ENCODE measurements at places on chromosomes 11 and 22.

- DNase-seq, result peak; percentile 66
These were observed 7.7 kb downstream of the LPXN start for GRCh38 chr11:58567889-58568512.

DNA sequence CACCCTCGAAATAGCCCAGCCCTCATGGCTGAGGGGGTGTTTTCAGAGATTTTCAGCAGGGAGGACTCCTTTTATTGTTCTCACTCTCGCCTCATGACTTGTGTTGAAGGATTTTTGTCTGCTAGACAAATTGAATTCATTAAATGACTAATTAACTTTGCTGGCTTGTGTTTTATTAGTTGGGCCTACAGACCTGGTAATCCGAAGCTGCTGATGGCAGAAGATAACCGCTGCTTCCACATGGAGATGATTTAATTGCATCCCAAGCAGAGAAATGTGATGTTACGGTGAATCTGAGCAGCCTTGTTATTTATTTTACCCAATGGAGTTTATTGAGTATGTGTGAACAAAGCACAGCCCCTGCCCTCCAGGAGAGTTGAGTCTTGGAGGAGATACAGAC lies 40.5 kb upstream of the CDON start:
- no peak for DNase-seq

DNA sequence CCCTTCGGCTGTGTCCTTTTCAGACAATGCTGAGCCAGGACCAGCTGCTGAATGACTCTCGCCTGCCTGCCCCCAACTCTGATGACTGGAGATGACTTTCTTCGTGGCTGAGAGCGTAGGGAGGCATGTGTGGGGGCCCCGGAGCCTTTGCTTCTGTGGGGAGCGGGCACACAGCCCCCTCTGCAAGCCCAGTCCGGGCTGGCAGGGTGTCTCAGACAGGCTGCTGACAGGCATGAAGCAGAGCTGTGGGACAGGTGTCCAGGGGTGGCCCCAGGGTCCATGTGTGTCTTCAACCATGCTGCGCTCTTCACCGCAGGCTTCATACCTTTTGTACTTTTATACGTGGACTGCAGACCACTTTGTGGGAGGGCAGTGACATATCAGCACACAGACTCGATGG lies 16.6 kb downstream of the CYB5R2 start:
- no peak for DNase-seq

- peak; percentile 31 for DNase-seq
These were observed 106.8 kb downstream of the CCDC83 start for GRCh38 chr11:85961930-85962363.

GRCh38 chr11:78417175-78417887 lies at the start of gene GAB2:
TSS of gene GAB2 (minus strand) at chr11:78417820. CDS start at chr11:78417720, 100 bp downstream.
- no peak for DNase-seq

GRCh38 chr22:42052765-42053164 lies 17.8 kb downstream of the NAGA start:
- no peak for DNase-seq

DNA sequence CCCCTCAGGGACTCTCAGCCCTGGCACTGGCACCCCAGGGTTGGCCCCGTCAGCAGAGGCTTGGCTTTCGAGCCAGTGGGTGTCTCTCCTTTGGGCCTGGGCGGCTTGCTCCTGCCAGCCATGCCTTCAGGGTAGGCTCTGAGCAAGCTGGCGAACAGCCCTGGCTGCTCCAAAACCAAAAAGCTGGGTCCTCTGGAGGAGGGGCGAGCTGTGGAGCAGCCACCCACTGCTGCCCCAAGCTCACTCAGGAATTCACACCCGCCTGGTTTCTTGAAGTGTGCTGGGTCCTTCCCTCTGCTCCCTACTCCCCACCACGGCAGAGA lies 6.2 kb downstream of the YDJC start:
- DNase-seq, result no peak

DNA sequence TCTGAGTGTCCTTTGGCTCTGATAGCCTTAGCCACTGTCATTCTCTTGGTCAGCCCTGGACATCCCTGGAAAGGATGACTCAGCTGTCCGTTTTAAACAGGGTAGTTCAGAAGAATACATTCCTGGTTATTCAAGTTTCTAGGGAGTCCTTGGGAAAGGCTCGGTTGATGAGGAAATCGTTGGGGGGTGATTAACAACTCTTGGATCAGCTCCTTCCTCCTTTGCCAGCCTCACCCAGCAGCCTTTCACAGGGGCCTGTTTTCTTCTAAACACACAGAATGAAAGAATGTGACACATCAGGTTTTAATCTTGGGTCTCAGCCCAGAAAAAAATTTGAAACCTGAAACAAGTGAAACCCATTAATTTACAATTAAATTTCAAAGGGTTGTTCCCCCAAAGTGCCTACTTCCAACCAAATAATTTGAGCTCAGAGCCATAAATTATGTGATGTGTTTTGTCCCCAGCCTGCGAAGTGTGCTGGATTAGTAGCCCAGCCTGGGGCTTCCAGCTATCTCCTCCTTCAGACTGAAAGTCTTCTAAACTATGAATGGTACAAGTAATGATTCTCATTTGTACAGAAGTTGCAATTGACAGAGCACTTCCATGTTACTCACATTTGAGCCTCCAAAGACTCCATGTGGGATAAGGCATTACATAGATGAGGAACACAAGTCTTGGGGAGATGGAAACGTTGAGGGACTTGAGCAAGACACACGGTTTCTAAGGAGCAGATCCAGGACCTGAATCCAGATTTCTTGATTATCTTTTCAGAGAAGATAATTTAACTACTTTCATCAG lies 19.3 kb upstream of the MRGPRX2 start:
- DNase-seq, result no peak

GRCh38 chr22:20940904-20941385 lies 23.7 kb downstream of the CRKL start:
- no peak for DNase-seq

DNA sequence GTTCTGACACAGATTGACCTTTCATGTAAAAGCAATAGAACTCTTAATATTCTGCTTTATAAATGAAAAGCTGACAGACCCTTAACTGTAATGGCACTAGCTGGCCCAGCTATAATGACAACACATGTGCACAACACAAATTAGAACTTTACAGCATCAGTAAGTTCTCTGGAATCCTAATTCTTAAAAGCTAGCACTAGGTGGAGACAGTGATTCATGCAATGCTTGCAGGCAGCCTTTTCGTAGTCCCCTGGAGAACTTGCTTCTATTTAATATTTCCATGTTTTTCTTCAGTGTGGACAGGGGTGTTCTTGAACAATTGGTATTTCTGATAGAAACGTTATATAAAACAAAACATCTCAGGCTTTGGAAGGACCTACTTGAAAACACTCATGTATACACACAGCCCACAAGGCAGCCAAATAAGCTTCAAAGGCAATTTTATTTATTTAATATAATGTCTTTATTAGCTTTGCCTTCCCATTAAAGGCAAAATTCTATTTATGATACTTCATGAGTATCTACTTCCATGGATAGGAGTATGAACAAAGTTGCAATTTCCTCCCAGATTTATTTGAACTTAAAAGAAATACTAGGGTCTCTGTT lies 374.3 kb upstream of the MPPED2 start:
- peak; percentile 8 for DNase-seq

- DNase-seq, result peak; percentile 69
These were observed 1.2 kb upstream of the CERK start for GRCh38 chr22:46739094-46739870.

DNA sequence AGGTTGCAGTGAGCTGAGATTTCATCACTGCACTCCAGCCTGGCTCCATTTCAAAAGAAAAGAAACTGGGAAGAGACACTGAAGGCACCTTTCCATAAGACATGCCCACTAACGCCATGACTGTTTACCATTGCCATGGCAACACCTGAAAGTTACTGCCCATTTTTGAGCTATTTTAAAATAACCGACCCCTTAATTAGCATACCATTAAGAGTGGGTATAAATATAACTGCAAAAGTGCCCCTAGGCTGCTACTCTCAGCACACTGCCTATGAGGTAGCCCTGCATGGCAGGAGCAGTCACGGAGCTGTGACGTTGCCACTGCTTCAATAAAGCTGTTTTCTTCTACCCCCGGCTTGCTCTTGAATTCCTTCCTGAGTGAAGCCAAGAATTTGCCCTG lies 9.9 kb upstream of the RNASEH2C start:
- DNase-seq, result no peak

DNA sequence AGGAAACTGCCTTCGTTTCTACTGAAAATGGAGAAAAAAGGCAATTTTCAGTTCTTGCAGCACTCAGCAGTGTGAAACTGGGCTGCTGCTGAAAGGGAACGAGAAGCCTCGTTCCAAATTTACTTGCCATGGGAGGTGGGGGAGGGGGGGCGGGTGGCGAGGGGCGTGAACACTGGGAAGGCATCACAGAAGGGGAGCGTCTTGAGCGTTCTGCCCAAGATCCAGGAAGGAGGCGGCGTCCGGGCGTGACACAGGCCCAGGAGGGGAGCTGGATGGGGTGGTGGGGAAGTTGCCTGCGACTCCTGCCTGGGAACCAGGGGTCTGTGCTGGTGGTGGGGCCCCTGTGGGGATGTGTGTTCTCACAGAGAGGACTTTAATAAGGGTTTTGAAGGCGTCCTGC lies 213.5 kb downstream of the CTTN start:
- DNase-seq, result no peak

- DNase-seq, result no peak
These were observed 19.5 kb downstream of the TSKU start for GRCh38 chr11:76802621-76803020.

- DNase-seq, result no peak
These were observed 53.9 kb downstream of the FLI1 start for GRCh38 chr11:128747728-128748148.

GRCh38 chr11:70462818-70463477 lies 64.6 kb downstream of the CTTN start:
- DNase-seq, result no peak

GRCh38 chr11:44950625-44951476 lies at the start of gene TP53I11:
TSS of gene TP53I11 (minus strand) at chr11:44950883. CDS start at chr11:44938335, 12,548 bp downstream.
- DNase-seq, result peak; percentile 25

DNA sequence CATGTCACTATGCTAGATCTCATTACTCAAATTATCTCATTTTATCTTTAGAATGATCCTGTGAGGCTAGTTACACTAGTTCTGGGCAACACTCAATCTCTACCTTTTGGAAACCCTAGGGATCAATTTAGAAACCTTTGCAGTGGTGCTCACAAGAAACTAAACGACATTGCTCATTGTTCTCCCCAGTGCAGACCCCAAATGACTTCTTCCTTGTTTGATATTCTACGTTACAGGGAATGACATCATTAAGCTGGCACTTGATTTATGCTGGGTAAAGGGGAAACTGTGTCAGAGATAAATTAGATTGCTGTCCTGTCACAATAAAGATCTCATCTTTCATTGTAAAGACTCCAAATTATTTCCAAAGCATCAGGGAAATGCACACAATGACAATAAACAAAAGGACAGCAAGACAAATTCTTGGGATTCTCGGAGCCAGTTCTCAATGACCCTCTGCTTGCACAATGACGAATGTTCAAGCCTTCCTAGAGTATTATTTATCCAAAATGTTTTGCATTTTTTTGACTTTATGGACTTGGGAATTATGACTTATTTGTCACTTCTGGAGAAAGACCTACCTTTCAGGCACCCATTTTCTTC lies 1121.8 kb upstream of the TENM4 start:
- DNase-seq, result no peak

- DNase-seq, result no peak
These were observed 41.9 kb downstream of the SNX19 start for GRCh38 chr11:130874396-130874795.

DNA sequence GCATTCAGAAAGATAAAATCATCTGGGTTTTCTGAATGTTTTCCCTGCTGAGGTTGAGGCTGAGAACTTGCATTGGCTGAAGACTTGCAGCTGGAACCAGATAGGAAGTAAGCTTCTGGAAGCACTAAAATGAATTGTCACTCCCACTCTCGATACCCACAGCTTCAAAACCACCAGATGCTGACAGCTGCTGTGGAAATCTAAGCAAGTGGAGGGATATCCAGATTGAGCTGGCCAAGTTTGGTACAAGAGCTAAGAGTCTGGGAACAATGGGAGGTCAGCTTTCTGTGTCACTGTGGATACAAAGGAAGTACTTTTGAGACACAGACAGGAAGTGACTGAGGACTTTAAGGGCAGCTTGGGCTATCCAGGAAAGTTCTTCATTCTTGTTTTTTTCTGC lies 51.3 kb upstream of the CD44 start:
- DNase-seq, result no peak

- peak; percentile 60 for DNase-seq
These were observed 21.7 kb upstream of the TNRC6B start for GRCh38 chr22:40156001-40156516.

DNA sequence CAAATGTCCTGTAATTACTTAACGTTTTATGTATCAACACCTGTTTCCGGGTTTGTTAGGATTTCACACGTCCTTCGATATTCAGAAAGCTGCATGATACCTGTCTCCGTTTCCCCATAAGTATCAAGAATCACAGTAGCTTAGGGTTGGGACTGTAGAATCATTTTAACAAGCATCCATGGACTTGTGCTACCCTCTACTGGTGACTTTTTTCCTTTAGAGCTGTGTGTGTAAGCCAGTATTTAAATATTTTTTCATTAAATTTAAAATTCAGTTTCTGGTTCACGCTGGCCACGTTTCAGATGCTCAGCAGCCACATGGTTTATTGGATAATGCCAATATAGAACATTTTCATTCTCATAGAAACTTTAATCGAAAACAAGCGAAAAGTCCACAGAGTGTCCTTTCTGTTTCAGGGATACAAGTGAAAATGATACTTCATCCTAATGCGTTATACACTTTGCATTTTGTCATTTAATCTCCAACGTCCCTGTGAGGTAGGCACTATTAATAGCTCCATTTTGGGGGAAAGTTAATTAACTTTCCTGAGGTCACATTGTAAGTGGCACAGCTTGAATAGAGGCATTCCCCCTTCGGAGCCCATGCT lies 61.5 kb upstream of the SLC25A18 start:
- DNase-seq, result peak; percentile 63

DNA sequence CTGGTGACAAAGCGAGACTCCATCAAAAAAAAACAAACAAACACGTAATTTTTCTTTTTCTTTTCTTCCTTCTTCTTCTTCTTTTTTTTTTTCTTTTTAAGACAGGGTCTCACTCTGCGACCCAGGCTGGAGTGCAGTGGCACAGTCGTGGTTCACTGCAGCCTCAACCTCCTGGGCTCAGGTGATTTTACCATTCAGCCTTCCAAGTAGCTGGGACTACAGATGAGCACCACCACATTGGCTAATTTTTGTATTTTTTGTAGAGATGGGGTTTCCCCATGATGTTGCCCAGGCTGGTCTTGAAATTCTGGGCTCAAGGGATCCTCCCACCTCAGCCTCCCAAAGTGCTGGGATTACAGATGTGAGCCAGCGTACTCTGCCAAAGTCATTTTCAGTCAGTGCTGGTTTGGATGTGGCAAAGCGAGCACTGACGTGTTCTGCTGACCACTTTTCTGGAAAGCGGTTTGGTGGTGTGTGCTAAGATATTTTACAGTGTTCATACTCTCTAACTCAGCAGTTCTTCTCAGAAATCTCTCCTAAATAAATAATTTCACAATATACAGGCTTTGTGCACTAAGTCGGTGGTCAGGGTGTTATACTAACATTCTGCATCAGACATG lies 10.7 kb downstream of the FAM118A start:
- no peak for DNase-seq

GRCh38 chr11:45110562-45110961 lies 35.9 kb upstream of the PRDM11 start:
- peak; percentile 58 for DNase-seq

Data from brain microvascular endothelial cell (primary cell).